ENCODE measurements at places on chromosomes 2 and 18.

- no peak for DNase-seq
Observed at GRCh38 chr2:127588241-127588640, 52.8 kb downstream of the MYO7B start.

DNA sequence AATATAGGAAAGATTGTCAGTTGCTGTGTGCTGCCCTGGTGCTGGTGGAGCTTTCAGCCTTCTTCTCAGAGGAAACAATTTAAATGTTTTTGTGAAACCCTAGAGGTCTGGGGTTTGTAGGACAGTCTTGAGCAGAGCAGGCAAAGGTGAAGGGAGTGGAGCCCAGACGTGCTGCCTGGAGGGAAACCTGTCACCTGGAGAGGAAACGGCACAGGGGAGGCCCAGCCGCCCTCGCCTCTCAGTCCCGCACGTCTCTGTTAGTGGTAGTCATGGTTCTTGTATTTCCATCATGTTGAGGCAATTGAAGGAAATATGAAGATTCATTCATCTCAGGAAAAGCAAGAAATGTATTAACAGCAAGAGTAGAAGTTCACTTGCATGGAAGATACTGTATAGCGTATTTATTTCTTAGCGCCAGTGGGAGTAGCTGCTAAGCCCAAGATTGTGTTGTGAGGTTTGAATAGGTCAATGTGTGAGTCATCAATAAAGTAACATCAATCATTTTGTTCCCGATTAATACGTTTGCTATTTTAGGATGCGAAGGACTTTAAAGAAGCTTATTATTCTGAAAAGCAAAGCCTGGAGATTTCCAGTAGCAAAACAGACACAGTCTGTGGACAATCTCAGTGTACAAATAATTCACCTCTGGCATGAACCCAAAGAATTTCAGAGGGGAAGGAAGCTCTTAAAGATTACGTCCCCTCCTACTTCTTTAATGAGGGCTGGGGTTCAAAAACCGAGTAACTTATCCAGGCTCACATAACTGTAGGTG is 70.4 kb downstream of the LRRFIP1 start:
- DNase-seq, result no peak

- no peak for DNase-seq
Observed at GRCh38 chr2:47193607-47194006, 38.5 kb upstream of the STPG4 start.

DNA sequence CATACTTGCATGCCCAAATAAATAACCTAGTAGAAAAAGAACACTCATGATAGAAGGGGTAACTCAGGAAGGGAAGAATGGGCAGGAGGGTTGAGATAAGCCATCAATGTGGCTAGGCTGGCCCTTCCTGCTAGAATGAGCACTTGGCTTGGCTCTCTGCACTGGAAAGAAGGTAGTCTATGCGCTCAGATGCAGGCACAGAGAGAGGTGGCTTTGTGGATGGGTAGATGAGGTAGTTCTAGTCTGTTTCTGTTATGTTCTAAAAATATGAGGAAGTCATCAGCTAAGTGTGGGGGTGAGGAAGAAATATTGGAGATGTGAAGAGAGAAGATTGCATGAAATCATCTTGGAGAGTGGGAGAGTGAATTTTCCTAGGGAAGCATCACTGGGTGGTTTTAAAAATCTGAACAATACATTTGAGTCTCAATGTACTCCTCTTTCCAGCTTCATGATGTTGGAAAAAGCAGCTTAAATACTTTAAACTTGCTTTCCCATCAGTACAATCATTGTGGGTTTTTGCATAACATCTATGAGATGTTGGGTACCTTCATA is 357.1 kb downstream of the CNTNAP5 start:
- DNase-seq, result no peak

DNA sequence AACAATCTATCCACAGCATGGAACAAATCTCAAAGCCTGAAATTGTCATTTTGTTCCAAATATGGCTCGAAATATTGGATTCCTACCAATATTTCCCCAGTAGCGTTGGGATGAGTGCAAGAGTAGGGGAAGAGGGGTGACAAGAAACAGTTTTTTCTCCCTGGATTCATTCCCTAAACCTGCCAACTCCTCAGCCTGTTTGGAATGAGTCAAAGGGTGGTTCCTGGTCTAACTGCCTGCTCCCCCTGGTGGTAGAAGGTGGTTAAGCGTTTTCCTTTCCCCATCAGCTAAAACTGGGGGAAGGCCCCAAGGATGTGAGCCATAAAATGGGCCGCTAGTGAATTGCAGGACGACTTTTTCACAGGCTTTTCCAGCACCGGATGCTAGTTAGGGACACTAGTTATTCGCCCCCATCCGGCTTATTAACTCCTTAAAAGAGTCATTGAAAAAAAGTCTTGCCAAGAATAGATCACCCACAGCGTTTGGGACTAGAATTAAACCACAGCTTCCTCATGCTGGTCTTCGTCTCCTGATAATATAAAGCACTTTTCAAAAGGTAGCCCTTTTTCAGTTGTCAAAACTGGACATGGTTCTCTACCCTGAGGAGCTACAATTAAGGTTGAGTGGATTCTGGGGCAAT is 72.5 kb downstream of the DHRS9 start:
- peak; percentile 19 for DNase-seq

GRCh38 chr2:115867024-115867423 is 1424.6 kb downstream of the DPP10 start:
- no peak for DNase-seq

DNA sequence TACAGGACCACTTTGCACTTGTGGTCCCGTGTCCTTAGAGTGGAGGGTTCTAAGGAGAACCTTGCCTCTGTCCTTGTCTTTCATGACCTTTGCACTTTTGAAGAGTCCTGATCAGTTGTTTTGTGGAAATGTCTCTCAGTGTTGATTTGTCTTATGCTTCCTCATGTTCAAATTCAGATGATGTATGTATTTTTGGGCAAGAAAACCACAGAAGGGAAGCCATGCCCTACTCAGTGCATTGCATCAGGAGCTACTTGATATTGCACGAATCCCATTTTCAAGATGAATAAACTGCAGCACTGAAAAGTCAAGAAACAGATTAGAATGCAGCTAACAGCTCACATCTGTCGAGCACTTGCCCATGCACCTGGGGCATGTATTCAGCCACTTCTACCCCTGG is 152.2 kb downstream of the INHBB start:
- DNase-seq, result no peak

GRCh38 chr2:31764169-31764568 is 183.4 kb upstream of the SRD5A2 start:
- no peak for DNase-seq

- DNase-seq, result no peak
Observed at GRCh38 chr2:96859681-96860064, 1.9 kb upstream of the ANKRD39 start.

- no peak for DNase-seq
Observed at GRCh38 chr2:8580316-8581233, 101.3 kb upstream of the ID2 start.

DNA sequence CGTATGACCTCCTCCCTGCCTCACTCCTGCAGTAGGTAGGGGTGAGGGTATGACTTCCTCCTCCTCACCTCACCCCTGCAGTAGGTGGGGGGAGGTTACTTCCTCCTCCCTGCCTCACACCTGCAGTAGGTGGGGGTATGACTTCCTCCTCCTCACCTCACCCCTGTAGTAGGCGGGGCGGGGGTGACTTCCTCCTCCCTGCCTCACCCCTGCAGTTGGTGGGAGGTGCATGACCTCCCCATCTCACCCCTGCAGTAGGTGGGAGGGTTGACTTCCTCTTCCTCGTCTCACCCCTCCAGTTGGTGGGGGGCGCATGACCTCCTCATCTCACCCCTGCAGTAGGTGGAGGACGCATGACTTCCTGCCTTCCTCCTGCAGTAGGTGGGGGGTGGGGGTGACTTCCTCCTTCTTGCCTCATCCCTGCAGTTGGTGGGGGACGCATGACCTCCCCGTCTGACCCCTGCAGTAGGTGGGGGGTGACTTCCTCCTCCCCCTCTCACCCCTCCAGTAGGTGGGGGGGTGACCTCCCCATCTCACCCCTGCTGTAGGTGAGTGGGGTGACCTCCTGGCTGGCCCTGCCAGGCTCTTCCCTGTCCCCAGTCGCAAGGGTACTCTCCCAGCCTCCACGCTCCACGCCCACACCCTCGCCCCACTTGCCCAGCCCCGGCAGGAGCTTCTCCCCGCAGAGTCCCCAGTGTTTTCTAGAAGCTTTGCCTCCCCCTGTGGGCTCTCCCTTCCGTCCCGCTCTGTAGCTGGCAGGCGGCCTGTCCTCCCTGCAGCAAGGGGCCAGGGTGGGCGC is 39.3 kb downstream of the TSHZ1 start:
- no peak for DNase-seq

DNA sequence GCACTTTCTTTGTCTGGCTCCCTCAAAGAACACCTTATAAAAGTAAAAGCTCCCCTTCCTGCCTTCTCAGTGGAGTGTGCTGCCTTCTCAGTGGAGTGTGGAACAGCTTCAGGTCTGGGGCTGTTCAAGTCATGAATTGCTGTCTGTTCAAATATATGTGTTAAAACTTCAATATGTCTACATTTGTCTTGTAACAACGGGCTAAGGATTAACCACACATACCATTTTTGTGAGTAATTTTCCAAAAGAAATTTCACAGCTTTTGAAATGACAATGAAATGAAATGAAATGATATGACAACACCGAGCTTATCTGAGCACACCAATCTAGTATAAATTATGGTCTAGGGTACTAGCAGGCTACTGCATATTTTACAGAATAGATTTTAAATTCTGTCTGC is 42.9 kb downstream of the CABYR start:
- no peak for DNase-seq

DNA sequence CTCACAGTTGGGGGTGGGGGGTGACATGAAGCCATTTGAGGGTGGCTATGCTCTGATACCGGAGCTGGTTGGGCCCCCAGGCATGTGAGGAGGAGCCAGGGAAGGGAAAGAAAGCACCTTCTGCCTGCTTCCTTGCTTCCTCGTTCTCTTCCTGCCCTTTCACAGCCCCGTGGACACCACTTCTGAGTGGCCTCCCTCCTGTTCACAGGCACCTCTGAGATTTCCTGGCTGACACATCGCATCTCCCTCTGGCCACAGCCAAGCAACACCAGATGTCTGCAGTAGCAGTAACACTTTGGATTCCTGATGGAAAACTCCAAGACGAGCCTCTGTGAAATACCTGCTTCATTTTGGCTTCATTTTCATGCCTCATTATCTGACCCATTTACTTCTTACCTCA is 64.7 kb upstream of the ST3GAL5 start:
- DNase-seq, result no peak

DNA sequence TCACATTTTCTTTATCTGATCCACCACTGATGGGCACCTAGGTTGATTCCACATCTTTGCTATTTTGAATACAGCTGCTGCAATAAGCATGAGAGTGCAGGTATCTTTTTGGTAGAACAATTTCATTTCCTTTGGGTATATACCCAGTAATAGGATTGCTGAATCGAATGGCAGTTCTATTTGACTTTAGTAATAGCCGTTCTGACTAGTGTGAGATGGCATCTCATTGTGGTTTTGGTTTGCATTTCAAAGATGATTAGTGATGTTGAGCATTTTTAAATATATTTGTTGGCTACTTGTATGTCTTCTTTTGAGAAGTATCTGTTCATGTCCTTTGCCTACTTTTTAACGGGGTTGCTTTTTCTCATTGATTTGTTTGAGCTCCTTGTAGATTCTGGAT is 72.3 kb downstream of the CCDC138 start:
- DNase-seq, result no peak

- no peak for DNase-seq
Observed at GRCh38 chr2:207734264-207734635, 22.8 kb downstream of the CCNYL1 start.

- DNase-seq, result no peak
Observed at GRCh38 chr18:50004013-50004412, 190.7 kb upstream of the ACAA2 start.

DNA sequence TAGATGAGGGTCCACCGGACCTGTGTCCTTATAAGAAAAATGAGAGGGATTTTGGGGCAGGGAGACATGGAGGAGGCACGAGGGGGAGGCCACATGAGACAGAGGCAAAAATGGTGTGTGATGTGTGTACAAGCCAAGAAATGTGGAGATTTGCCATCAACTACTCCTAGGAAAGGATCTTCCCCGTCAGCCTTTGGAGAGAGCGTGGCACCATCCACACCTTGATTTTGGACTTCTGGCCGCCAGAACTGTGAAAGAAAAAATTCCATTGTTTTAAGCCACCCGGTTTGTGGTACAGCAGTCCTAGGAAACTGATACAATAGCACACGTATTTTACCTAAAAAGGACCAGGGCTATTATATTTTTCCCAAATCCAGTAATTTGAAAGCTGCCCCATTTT is 829.0 kb upstream of the SALL3 start:
- no peak for DNase-seq

DNA sequence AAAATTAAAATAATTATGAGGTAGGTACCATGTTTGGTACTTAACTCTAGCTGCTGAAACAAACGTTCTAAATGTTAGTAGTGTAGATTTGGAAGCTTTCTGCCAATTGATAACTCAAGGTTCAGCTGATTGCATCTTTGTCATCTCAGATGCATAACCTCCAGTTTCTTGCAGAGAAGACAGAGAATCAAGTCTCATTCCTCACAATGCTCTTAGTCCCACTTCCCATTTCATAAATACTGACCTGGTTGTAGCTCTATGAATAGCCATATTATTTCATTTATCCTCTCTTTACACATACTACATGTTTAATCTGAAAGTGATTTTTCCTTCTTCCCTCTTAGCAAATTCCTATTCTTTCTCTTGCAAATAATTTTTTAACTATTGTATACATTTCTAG is 178.5 kb upstream of the SETBP1 start:
- no peak for DNase-seq

DNA sequence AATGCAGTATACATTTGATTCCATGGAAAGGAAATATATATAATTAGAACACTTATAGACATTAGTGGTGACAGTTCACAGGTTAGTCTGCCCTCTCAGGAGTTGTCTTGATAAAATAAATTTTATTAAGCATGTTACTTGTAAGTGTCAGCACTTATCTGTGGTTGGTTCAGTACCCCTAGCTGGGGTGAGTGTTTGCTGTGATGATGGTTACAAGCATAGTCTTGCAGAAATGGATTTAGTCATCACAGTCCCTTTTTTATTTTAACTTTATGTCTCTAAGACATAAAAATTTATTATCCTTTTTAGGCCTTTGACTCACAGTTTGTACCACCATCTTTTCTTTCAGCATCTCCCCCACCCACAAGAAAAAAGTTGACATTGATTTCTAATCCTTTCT is 52.1 kb downstream of the NCK2 start:
- DNase-seq, result no peak

- no peak for DNase-seq
Observed at GRCh38 chr2:47048801-47049480, 106.2 kb downstream of the STPG4 start.

- no peak for DNase-seq
Observed at GRCh38 chr18:67514901-67515540, 1.5 kb downstream of the DSEL start.
